ENCODE measurements at places on chromosomes 4 and X. TPM values are rescaled to one million over a fixed set of nuclear protein-coding genes. Genes with fewer than 3 reads are reported as not detected.

RBM46 gene
- total RNA-seq: not detected

ASMTL gene
- 26.5 TPM for total RNA-seq

EMCN gene
- not detected for total RNA-seq

UGT2B7 gene
- 0.55 TPM for total RNA-seq

POLN gene
- 3.6 TPM for total RNA-seq

ARAF gene
- total RNA-seq: 48.7 TPM

TCEAL6 gene
- total RNA-seq: not detected

TMEM31 gene
- 0.43 TPM for total RNA-seq

RTL9 gene
- total RNA-seq: 0.91 TPM

RBPJ gene
- 96.7 TPM for total RNA-seq

TMEM144 gene
- 5.6 TPM for total RNA-seq

FAM149A gene
- total RNA-seq: 1.2 TPM

GRCh38 chr4:21688596-21689265 is 259.8 kb downstream of the KCNIP4 start:
- H3K27ac ChIP-seq: no peak overlapping the region
- H3K27me3 ChIP-seq: no peaks in the 10 kb centered on the region
- H3K4me1 ChIP-seq: no peaks in the 10 kb centered on the region
- no peak for DNase-seq

GRCh38 chr4:111678908-111679307 is 466.3 kb upstream of the FAM241A start:
- no peak overlapping the region for H3K4me3 ChIP-seq
- DNase-seq: no peak
- H3K27ac ChIP-seq: no peak overlapping the region
- no peaks in the 10 kb centered on the region for H3K36me3 ChIP-seq
- no peaks in the 10 kb centered on the region for H3K27me3 ChIP-seq
- H3K4me1 ChIP-seq: no peaks in the 10 kb centered on the region

GRCh38 chrX:79645749-79646148 is 278.6 kb upstream of the ITM2A start:
- DNase-seq: no peak
- no peaks in the 10 kb centered on the region for H3K36me3 ChIP-seq
- H3K27ac ChIP-seq: no peak overlapping the region

DNA sequence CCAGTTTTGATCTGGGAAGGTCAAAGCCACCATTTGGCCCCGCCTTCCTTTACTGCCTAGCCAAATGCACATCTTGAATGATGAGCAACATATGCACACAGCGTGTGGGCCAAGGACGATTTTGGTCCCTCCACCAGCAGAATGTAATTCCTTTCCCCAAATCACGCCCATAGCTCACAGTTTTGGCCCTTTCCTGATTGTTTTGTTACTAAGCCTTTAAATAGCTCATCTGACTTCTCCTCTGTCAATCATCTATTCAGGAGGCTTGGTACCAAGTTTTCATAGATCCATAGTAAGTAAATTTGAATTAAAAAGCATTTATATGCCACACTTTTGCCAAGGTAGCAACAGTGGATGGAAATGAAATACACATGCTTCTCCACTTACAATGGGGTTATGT is 123.3 kb downstream of the NFKB1 start:
- no peak overlapping the region for H3K4me3 ChIP-seq
- H3K27ac ChIP-seq: no peak overlapping the region
- peaks cover 36% of the 10 kb centered on the region for H3K4me1 ChIP-seq
- no peaks in the 10 kb centered on the region for H3K36me3 ChIP-seq
- DNase-seq: no peak
- no peaks in the 10 kb centered on the region for H3K27me3 ChIP-seq

- no peak for DNase-seq
- H3K4me3 ChIP-seq: no peak overlapping the region
- H3K27ac ChIP-seq: no peak overlapping the region
Observed at GRCh38 chrX:52585892-52586291, 68.8 kb downstream of the SSX7 start.

- H3K4me1 ChIP-seq: no peaks in the 10 kb centered on the region
- H3K27ac ChIP-seq: no peak overlapping the region
- H3K36me3 ChIP-seq: no peaks in the 10 kb centered on the region
- no peak overlapping the region for H3K4me3 ChIP-seq
- no peak for DNase-seq
- H3K27me3 ChIP-seq: no peaks in the 10 kb centered on the region
Observed at GRCh38 chr4:93918856-93919255, 90.3 kb downstream of the ATOH1 start.

DNA sequence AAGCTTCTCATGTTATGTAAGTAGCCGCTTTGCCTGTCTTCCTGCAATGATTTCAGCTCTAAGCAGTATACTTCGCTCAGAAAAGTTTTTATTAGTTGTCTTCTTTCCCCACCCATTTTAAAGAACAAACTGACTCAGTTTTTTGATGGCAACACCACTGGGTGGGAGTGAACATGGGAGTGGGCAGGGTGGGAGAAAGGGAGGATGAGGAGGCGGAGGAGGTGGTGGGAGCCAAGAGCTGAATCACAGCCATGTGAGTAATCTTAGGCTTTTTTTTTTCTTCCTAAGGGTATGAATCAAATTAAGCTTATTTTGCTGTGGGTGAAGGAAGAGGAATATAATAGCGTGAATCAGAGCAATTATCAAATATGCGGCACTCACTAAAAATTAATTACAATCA is 574.3 kb upstream of the DIPK2B start:
- H3K27me3 ChIP-seq: no peaks in the 10 kb centered on the region
- H3K4me3 ChIP-seq: peak overlapping the region; percentile 40
- H3K4me1 ChIP-seq: peaks cover 39% of the 10 kb centered on the region
- no peaks in the 10 kb centered on the region for H3K36me3 ChIP-seq

DNA sequence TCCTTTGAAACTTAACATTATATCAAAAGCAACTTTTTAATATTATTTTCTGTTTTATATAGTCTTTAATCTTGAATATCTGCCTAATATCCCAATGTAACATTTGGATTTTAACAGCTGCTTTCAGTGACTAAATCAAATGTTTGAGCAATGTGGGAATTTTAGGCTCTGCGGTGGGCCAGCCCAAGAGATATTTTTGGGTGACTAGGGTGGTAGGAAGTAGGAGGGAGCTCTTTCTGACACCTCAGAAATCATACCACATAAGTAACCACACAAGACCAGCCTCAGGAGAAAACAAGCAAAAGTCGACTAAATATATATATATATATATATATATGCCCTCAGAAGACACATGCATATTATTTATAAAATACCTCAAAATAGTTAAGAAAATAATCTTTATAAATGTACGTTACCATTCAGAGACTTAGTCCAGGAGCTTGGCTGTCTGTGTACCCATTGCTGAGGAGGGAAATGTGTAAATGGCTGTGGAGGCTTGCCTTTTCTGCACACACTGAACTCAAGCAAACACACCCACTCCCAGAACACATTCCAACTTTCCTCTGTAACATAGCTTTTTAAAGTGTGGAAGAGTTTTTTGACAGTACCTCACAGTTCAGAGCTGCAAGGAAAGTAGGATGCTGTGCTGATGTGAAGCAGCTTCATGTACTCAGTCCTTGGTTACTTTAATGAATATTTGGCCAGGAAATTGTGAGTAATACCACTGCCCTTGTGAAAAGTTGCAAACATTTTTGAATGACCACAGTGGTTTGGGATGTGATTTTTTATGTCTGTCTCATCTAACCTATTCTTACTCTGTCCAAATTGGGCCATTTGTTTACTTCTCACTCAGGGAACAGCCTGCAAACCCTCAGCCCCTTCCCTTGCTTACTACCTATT is at the start of gene RTL3:
Gene RTL3, minus strand, starts transcription at position 484 of the 900 bp plus-strand sequence. CDS start 908 bp downstream, outside the sequence.
- H3K36me3 ChIP-seq: no peaks in the 10 kb centered on the region
- H3K4me3 ChIP-seq: no peak within 1 kb of the TSS
- H3K4me1 ChIP-seq: peaks cover 13% of the 10 kb centered on the region
- no peaks in the 10 kb centered on the region for H3K27me3 ChIP-seq

DNA sequence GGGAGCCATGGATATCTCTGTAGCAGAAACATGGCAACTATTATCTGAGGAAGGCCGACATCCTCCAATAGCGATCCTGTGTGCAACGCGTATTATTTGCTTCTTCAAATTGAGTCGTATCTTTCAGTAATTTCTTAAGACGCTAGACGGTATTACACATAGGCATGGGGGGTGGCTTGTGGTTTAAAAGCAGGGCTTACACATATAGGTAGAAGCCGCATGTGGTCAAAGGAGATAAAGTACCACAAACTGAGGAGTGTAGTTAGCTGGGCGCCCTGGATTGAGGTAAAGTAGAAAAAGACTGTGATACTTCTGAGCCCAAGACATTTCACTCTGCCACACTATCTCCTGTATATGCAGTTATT is 94.6 kb downstream of the SORBS2 start:
- no peaks in the 10 kb centered on the region for H3K36me3 ChIP-seq
- H3K27ac ChIP-seq: no peak overlapping the region
- H3K27me3 ChIP-seq: no peaks in the 10 kb centered on the region
- peaks cover 8% of the 10 kb centered on the region for H3K4me1 ChIP-seq
- no peak for DNase-seq

- no peak overlapping the region for H3K27ac ChIP-seq
- no peak for DNase-seq
- no peak overlapping the region for H3K4me3 ChIP-seq
- no peaks in the 10 kb centered on the region for H3K36me3 ChIP-seq
Observed at GRCh38 chr4:70603856-70604255, 11.8 kb downstream of the AMBN start.

GRCh38 chr4:176814770-176815169 is 22.0 kb upstream of the VEGFC start:
- no peaks in the 10 kb centered on the region for H3K27me3 ChIP-seq
- no peaks in the 10 kb centered on the region for H3K36me3 ChIP-seq
- H3K27ac ChIP-seq: peak overlapping the region; percentile 61
- peak overlapping the region; percentile 9 for H3K4me3 ChIP-seq
- peak; percentile 95 for DNase-seq

DNA sequence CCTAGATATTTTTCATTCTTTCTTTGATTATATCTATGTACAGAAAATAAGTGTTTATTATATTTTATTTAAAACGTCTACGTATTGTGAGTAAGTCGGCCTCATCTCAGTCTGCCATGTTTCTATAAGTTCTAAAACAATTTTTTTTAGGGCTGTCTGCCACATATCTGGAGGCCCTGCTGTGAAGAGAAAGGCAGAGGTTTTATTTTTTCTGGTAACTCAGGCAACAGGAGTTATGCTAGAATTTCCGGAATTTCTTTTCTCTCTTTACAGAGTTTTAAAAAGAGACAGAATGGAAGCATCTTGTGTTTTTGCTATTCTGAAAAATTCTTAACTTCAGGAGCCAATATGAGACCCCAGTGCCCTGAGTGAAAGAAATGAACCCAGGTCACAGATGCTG is 1124.0 kb upstream of the TENM3 start:
- H3K36me3 ChIP-seq: no peaks in the 10 kb centered on the region
- H3K27me3 ChIP-seq: no peaks in the 10 kb centered on the region
- DNase-seq: no peak
- no peak overlapping the region for H3K27ac ChIP-seq
- no peak overlapping the region for H3K4me3 ChIP-seq

DNA sequence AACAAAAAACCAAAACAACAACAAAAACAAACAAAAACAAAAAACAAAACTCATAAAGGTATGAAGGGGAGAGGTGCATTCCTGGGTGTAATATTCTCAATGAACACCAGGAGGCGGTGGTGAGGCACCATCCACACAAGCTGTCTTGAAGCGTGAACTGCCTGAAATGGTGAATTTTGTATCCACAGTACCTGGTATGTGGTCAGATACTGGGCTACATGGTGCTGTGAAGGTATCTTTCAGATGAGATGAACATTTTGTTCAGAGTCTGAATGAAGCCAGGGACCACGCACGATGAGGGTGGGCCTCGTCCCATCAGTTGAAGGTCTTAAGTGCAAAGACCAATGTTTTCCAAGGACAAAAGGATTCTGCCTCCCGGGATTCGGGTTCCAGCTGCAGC is 58.5 kb downstream of the ASMT start:
- DNase-seq: no peak
- no peak overlapping the region for H3K4me3 ChIP-seq
- H3K27ac ChIP-seq: no peak overlapping the region
- no peaks in the 10 kb centered on the region for H3K27me3 ChIP-seq
- no peaks in the 10 kb centered on the region for H3K4me1 ChIP-seq

DNA sequence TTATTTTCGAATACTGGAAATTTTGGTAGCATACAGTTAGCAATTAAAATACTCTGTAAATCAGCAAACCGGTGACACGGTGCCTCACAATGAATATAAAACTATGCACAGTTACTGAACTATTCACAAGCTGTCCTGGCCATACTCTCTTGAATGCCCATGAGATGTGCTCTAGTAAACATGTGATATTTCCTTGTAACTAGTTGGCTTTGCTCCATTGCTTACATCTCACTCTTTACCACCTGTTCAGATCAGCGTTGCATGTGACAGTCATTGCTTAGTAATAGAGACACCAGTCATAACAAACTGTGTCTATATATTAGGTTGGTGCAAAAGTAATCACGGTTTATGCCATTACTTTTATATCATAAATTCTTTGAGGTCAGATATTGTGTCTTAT is 897.9 kb upstream of the FTHL17 start:
- no peak overlapping the region for H3K27ac ChIP-seq
- no peaks in the 10 kb centered on the region for H3K36me3 ChIP-seq
- no peaks in the 10 kb centered on the region for H3K27me3 ChIP-seq
- no peak for DNase-seq

- peak; percentile 32 for DNase-seq
- no peak overlapping the region for H3K27ac ChIP-seq
- H3K4me1 ChIP-seq: no peaks in the 10 kb centered on the region
Observed at GRCh38 chr4:112075129-112075753, 70.0 kb upstream of the FAM241A start.

DNA sequence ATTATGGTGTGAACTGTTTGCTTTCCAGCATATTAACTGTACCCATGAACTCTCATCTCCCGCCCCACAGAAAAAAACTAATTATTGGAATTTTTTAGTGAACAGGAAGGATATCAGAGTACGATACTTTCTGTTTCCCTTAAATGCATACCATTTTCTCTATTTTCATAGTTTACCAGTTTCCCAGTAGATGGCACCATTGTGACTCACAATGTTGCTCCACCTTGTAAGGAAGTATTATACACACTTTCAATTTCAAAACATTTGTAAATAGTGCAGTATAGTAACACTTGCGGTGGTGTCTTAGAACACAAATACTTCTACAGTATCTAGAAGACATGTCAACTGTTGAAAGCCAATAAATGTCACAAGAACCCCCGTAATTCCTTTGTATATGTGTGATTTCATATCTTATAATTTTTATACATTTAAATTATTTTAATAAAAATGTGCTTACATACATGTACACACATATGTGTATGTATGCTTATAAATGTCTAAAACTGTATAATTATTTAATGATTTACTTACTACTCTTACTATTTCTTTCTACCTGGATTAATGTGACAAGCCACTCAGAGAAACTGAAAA is 167.3 kb downstream of the SLIT2 start:
- no peaks in the 10 kb centered on the region for H3K27me3 ChIP-seq
- no peaks in the 10 kb centered on the region for H3K36me3 ChIP-seq
- H3K4me3 ChIP-seq: peak overlapping the region; percentile 41
- peak; percentile 60 for DNase-seq

DNA sequence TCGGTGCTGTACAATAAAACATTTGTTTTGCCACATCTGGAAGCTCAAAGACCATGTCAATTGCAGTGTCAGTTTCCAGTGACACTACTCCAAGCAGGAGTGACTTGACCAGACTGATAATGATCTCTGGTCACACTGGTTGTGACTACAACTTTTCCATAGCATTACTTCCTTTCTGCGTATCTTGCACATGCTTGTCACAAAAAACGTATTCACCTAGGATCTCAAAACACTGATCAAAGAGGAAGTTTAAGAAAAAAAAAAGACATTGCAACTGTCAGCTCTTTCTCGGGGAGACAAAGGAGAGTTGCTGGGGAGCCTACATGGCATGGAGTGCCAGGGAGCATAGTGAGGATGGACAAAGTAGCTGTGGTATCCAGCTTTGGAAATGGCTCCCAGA is 60.6 kb downstream of the OPHN1 start:
- no peak overlapping the region for H3K27ac ChIP-seq
- DNase-seq: no peak
- no peak overlapping the region for H3K4me3 ChIP-seq

All from astrocyte (in vitro differentiated cells and primary cell).